ENCODE measurements at places on chromosomes 2 and 18.
A peak's percentile ranks its signal among the peaks of the same experiment; 100 is the strongest.

DNA sequence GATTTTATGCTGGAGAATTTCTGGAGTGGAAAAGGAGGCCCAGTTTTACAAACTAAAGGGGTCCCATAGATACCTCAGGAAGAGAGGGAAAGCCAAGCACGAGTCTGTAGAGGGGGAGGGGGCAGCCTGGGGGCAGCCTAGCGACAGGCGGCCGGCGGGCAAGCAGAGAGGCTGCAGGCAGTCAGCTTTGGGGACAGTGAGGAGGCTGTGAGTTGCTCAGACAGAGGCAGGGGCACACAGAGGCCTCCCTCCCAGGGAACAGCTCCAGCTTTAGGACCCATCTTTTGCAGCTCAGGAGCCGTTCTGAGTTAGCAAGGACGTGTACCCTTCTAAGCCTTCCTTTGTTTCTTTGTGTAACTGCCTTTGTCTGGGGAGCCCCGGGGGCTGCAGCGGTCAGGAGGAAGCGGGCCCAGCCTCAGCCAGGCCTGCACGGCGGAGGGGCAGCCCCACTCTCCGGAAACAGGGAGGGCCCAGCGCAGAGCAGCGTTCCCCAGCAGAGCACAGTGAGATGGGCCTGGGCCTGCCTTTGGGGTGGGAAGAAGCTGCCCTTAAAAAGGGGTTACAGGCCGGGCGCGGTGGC lies 41.1 kb upstream of the RALBP1 start:
- DNase-seq: no peak

- DNase-seq: no peak
Measured at GRCh38 chr2:25982968-25983280, 627 bp upstream of the KIF3C start.

DNA sequence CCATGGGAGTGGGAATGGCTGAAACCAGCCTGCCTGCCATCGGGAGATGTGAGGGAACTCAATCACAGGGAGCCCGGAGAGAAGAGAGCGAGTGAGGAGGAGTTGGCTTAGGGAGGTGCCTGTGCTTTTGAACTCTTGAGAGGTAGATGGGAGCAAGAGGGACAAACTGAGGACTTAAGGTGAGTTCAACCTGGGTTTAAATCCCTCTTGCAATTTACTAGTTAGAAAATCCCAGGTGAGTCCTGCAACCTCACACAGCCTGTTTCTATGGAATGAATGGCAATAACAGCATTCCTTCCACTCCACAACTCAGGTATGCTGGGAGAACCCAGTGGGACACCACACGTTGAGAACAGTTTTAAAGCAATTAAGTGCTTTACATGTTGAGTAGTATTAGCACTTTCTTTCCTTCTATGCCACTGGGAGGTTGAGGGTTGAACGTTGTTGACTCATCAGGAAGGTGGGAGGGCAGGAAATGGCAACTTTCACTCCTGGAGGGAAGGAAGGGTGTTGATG lies 57.3 kb downstream of the VIT start:
- DNase-seq: no peak

DNA sequence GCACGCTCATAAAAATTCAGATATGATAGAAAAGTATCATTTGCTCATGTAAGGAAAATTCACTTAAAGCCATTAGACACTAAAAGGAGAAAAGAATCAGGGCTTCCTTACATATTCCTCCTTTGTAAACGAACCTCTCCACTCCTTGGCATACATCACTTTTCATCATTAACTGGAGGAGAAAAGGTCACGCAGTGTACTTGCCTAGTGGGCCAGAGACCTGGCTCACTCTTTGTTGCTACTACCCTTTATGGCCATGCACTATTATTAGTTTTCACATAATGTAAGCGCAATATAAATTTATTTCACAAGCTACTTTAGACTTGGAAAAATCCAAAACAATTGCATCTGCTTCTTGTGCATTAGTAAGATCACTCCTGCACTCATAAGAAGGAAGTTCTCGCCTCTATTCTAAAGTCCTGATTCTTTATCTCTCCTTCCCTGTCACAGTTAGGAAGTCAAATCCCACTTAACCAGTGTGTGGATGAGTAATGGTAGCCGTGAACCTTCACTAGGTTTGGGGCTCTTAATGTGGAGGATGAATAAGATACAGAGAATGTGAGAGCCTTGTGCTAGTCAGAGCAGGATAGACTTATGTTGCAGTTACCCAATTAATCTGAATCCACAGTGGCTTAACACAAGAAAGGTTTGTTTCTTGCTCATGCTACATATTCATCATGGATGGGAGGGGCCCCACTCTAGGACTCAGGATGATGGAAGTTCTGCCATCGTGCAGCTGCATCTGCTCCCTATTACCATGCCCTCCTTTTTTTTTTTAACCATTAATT lies 115.0 kb upstream of the GLS start:
- DNase-seq: no peak

GRCh38 chr2:71181316-71181715 lies 45.6 kb downstream of the PAIP2B start:
- DNase-seq: no peak

- DNase-seq: no peak
Measured at GRCh38 chr18:4284528-4284927, 170.6 kb downstream of the DLGAP1 start.

- DNase-seq: no peak
Measured at GRCh38 chr2:119069781-119070180, 88.8 kb downstream of the C1QL2 start.

GRCh38 chr2:69183659-69184058 lies 170.7 kb downstream of the ANTXR1 start:
- no peak for DNase-seq

- no peak for DNase-seq
Measured at GRCh38 chr2:20451761-20452499, 5.1 kb downstream of the RHOB start.

DNA sequence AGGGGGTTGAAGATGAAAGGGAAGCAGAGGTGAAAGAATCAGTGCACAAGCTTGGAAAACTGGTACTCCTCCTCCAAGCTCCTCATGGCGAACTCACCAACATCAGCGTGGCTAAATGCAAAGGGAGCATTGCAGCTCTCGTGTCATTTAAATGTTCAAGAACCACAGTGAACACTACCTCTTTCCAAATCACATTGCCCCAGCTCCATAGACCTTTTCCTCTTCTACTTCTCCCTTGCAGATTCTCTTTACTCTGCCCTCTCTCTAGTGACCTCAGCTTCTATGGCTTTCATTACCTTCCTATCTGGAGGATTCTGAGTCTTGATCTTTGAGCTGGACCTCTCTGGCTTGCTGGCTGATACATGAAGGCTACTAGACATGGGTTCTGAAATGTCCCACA lies 14.3 kb downstream of the EPB41L3 start:
- DNase-seq: no peak

GRCh38 chr2:5367321-5367720 lies 324.9 kb upstream of the SOX11 start:
- no peak for DNase-seq

GRCh38 chr2:18788592-18788991 lies 199.2 kb upstream of the NT5C1B start:
- peak; percentile 63 for DNase-seq

DNA sequence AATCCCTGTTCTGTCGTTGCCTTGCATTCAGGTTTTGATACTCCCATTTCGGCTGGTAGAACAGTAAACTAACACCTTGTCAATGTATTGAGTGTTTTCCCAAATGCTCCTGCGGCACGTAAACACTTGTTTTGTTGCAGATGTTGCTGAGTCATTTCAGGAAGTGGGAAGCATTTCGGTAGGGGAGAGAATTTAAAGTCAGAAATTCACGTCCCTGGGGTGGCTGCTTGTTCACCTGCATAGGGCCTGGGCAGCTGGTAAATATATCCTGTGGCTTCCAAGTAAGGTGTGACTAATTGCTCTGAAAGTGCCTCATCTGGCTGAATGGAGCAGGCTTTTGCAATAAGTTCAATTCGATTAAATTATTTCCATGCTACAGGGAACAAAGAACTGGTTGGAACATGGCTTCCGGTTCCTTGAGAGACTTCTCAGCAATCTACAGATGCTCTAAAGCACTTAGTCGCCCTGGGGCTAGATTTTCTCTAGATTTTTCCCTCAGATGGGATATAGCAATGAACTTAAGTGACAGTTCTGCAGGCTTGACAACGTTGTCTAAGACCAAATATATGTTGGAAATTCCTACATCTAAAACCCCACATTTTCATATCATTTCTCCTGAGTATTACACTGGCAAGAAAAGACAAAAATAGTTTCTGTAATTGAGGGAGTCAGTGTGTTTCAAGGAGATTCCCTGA lies 5.2 kb downstream of the GALR1 start:
- peak; percentile 86 for DNase-seq

DNA sequence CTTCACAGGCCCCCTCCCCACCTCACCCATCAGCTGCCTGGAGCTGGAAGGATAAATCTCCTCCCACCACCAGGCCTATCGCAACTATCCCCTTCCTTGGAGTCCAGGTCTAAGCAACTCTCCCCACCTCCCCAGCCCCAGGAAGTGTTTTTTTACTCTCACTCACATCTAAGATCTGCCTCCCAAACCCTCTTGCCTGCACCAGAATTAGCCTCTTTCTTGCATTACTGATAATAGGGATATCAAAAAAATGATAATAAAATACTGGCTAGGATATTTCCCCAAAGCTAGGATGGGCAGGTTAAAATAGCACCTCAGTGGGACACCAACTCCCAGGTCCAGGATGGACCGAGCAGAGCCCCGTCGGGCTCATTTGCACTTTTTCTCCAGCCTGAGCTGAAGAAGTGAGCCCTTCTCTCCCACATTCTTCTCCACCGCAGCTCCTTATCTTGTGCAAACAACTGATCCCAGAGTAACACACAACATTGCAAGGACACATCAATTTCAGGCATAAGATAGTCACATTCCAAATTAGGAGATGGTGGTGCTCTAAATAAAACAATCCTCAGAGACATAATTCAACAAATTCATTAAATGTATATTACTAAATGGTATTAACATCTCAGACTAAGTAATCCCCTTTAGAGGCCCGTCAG lies 17.7 kb upstream of the CIB4 start:
- no peak for DNase-seq

DNA sequence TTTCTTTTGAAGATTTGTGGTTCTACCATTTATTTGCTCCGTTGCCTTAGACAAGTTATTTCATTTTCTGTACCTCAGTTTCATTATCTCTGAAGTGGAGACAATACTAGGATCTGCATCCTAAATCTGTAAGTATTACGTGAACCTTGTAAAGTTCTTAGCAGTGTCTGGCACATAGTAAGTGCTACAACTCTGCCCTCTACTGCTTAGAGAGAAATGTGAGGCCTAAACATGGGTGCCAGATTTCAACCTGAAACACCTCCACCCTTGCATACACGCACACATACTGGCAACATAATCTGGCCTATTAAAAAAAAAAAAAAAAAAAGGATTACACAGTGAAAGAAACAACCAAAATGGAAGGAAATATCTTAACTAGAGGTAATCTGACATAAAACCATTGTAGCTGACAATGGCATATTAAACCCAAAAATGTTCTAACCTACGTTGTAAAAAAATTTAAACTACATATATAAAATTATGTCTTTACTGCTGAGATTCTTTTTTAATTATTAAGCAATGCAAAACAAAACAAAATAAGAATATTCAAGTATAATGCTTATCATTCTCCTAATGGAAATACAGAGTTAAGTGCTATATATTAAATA lies 132.6 kb downstream of the MAP2 start:
- DNase-seq: peak; percentile 39

GRCh38 chr18:39344487-39344886 lies 1778.9 kb upstream of the CELF4 start:
- DNase-seq: no peak

DNA sequence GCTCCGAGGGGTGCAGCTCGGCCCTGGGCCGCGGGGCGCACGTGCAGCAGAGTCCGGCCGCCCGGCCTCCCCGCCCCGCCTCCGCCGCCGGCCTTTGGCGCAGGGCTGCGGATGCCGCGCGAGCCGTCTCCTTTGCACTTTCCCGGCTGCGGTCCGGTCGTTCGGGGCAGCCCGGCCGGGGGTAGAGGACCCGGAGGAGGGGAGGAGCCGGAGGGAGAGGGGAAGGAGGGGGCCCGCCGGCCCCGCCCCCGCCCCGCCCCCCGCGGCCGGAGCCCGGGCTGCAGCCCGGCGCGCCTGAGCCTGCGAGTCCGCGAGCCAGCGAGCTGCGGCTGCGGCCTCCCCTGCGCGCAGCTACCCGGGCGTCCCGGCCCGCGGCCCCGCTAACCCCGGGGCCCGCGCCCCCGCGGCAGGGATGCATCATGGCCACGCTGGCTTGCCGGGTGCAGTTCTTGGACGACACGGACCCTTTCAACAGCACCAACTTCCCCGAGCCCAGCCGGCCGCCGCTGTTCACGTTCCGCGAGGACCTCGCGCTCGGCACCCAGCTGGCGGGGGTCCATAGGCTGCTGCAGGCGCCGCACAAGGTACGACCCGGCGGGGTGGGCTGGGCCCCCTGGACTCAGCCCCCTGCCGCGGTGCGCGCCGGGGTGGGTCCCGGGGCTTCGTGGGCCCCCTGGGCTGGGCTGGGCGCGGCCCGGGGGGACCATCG lies at the start of gene FHOD3:
Gene FHOD3, plus strand, starts transcription at position 297 of the 709 bp plus-strand sequence. Its CDS starts 123 bp downstream, at position 420.
- peak; percentile 69 for DNase-seq

DNA sequence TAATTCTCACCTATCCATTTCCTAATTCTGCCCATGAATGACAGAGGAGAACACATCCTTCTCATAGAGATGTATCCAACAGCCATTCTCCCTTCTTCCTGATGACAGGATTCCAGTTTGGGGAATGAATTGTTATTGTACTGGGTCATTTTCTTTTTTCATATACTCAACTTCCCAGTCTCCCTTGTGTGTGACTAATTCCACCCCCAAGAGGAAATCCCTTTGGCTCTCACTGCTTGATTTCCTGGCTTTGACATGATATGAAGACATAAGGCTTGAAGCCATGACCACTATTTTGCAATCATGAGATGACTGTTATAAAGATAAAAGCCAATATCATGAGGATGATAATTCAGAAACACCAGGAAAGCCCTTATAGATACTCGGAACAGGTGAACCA lies 384.7 kb upstream of the ACVR2A start:
- no peak for DNase-seq

DNA sequence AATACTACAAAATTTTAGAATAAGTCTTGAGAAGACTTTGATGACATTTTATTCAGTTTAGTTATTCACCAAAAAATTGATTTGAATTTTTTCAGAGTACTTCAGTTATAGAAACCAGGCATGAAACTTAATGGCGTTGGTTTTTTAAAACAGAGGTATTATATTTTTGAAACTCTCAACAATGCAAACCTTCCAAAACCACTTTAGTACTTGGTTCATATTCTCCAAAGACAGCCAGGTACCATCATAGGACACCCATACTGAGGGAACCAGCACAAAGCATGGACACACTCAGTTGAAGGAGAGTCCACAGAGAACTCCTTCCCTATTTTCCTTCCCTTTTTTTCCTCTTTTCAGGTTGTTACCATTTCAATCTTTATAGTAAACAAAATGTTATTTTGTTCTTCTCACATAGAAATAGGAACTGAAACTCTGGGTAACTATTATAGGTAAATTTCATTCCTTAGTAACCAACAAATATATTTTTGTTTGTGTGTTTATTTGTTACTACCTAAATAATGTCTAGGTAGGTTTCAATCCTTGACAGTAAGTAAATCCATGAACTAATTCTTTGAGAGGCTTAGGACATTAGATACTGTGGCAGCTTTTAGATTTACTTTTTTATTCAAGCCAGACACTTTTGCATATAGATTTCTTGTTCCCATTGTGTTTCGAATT lies 95.8 kb downstream of the TMEFF2 start:
- no peak for DNase-seq

GRCh38 chr2:78093436-78093835 lies 571.3 kb upstream of the LRRTM4 start:
- DNase-seq: no peak

- DNase-seq: peak; percentile 57
Measured at GRCh38 chr2:225002656-225003045, 39.6 kb downstream of the DOCK10 start.
